SK-N-MC (cell line): ENCODE measurements at places on chromosomes 11 and 22.

- no peak for DNase-seq
These were observed 4.6 kb upstream of the MRGPRG start for GRCh38 chr11:3222941-3223915.

- no peak for DNase-seq
These were observed 71.2 kb upstream of the CDON start for GRCh38 chr11:126133901-126134300.

DNA sequence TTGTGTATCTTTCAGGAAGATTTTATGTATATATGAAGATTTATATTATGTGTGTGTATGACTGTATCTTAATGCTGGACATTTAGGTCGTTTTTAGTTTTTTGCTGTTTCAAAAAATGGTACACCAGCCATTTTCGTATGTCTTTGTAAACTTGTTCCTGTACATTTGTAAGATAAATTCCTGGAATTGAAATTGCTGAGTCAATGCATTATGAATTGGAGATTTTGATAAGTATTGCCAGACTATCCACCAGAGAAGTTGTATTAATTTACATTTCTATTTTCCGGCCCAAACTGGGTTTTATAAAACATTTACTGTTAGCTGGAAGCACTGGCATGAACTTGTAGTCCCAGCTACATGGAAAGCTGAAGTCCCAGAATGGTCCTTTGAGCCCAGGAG lies 24.6 kb downstream of the MRPL48 start:
- DNase-seq = no peak

DNA sequence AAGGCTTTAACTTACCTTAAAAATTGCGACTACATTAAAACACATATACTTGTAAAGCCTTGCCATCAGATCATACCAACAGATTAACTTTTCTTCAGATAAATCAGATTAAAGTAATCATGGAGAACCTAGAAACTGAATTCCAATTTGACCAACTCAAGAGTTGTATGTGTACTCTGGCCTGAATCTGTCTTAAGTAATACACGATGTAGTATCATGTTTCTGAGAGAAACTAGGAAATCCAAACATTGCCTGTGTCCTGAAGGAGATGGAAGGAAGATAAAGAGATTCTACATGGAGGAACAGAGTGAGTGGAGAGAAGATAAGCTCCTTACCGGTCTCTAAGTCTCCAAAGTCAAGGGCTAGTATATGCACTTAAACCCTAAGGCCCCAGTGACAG lies 162.1 kb downstream of the CADM1 start:
- DNase-seq = no peak

DNA sequence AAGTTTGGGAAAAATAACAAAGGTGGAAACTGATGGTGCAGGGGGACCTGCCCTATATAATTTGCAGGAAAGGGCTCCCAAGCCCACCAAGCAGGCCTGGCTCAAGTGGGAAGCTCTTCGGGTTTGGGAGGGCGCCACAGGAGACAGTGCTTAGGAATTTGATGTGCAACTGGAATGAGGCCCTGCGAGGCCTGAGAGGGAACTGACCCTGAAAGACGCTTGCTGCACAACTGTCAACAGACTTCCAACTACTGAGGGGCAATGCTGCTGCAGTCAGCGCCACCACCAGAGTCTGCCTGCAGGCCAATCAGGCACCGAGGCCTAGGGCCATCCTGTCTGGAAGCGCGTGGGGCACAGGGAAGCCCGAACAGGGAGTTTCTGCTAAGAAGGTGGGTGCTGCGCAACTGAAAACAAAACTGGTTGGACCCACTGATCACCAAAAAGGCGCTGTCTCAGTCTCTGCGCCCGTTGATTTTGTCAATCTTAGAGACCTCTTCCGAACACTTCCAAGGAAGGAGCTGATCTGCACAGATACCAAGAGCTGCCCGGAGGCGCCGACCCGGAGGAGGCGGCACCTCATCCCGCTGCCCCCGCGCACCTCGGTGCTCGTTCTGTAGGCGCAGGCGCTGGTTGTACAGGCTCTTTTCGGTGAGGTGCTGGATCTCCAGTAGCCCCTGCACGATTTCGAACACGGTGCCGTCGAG lies 667 bp downstream of the DGCR6L start:
- no peak for DNase-seq

DNA sequence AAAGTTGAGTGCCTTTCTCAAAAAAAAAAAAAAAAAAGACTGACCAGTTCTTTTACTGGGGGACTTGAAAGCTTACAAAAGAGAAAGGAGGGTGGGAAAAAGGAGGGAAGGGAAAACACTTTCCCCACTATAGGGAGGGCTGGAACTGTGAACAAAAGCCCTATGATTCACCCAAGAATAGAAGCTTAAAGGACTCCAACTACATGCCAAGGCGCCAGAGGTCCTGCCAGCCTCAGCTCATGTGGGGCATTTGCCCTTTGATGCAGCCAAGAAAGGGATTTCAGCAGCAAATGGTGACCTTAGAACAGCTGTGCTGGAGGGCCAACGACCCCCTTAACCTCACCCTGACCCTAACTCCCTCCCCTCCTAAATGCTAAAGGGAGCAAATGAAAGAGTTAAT lies 160.0 kb downstream of the NTM start:
- no peak for DNase-seq

DNA sequence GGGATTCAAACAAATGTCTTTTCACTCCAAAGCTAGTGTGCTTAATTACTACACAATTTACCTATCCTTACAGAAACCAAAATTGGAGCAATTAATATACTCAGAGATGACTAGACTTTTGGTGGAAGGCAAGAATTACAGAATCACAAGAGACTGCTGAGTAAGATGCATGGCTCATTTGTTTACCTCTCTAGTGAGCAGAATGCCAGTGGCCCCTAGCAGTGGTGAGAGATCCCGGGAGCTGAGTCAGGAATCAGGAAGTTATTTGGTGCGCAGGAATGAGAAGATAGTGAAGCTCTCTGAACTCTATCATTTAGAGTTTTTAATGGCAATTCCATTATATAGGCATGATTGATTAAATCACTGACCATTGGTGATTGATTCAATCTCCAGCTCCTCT lies 188.9 kb upstream of the SESN3 start:
- no peak for DNase-seq

- DNase-seq = no peak
These were observed 211.7 kb downstream of the NTM start for GRCh38 chr11:131582021-131582525.

DNA sequence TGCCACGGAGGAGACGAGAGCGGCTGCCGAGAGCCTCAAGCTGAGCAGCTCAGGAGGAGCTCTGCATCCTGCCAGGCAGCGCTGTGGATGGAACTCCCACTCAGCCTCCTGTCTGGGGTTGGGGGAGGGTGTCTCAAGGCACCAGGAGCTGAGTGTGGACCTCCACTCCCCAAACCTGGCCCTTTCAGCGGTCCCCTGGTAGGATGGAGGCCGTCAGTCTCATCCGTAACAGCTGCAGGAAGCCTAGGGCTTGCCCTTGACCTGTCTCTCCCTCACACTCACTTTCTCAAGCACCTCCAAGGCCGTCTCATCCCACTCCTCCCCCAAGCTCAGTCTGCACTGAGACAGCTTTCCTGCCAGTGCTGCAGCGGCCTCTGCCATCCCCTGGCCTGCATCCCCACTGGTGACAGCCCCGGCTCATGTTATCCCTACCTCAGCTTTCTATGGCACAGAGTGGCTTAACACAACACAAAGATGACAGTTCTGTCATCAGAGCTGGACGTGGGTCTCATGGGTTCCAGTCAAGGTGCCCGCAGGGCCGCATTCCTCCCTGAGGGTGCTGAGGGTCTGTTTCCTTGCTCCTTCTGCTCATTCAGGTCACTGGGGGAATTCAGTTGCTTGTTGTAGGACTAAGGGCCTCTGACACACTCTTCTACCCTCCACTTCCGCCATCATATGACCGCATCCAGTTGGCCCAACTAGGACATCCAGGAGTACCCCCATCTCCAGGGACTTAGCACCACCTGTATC lies 341.9 kb upstream of the B3GAT1 start:
- no peak for DNase-seq

DNA sequence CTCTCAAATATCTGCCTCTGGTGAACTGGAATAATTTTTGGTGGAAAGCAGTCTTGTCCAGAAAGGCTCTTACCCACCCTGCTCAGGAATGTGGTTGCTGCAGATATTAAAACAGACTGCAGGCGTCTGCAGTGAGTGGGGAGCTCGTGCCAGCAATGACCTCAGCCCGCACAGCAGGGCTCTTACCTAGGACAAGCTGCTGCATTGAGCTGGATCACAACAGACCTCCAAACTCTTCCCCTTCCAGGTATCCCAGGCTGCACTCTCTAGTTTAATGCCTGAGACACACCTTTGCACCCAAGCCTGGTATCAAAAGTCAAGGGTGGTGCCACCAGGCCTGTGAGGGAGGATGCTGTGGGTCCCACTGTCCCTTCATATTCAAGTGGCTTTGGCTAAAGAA lies 69.7 kb upstream of the CDON start:
- no peak for DNase-seq

DNA sequence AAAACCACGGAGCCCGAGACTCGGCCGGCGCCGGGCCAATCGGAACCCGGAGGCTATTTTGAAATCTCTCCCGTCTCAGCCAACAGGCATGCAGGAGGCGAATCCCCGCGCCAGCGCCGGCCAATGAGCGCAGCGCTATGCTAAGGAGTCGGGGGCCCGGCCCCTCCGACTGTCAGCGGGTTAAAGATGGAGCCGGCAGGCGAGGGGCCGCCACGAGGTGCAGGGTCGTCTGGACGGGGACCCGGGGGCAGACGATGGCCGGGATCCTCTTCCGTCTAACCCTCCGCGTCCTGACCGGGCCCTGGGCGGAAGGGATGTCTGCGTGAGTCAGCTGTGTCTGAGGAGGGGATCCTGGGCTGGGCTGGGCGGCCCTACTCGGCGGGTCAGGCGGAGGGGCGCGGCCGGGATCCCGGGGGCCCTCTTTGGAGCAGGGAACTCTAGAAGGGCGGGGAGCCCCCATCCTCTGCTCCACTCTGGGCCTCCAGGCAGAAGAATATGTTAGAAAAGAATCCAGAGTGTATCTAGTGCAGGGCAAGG lies 10.0 kb downstream of the SDF2L1 start:
- no peak for DNase-seq

DNA sequence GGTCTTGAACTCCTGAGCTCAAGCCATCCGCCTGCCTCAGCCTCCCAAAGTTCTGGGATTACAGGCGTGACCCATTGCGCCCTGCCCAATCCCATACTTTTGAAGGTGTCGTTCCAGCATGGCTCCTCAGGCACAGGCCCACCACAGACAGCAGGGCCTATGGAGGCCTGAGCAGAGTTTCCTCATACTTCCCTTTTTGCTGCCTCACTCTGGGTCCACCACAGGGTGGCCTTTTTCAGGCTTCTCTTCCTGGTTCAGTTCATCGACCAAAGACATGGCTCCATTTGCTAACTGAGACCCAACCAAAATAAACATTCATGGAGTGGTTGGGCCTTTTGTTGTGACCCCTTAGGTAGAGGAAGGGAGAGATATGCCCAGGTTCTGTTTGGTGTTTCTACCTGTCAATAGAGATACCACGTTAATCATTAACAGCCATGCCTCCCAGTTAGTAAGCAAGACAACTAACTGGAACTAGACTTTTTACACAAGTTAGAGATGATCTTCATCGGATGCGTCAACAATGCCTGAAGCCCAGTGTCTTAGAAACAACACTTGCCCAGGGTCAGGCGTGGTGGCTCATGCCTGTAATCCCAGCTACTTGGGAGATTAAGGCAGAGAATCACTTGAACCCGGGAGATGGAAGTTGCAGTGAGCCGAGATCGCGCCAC lies 35.1 kb downstream of the TRIOBP start:
- DNase-seq = no peak
